Urinary bladder (tissue), 4 donors: ENCODE measurements at places on chromosomes 6 and 20.

DNA sequence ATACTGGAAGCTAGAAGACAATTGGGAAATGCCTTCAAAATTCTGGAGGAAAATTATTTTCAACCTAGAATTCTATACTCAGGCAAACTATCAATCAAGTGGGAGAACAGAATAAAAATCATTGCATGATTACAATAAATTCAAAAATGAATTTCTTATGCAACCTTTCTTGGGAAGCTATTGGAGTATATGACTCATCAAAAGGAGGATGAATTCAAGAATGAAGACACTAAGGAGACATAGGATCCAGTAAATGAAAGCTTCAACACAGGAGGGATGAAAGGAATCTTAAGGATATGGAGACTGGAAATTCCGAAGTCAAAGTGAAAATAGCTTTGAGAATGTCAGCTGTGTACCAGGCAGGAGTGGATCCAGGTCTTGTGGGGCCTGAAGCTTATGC lies 12.6 kb upstream of the UBR2 start:
- DNase-seq = no peak

DNA sequence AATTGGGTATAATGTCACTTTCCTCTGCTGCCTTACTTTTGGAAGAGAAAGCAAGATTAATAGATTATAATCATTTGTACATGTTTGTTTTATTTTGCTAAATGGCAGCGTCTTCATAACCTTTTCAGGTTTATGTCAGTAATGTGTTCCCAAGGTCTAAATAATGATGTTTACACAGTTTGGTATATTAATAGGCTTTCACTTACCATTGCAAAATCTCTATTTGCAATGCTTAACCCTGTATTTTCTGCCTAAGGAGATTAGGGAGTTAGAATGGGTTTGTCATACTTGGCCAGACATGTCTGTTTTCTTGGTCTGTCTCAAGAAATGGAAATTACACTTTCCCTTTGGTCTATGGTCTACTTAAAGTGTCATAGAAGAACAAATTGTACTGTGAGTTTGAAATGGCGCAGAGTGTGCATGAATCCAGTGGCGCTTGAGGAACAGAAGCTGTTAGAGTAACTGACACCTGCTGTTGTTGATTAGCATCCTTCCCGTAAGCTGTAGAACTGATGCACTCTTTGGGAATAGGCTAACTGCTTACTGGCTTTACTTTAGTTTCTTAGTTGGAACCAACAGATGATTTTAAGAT lies 261.1 kb downstream of the SAMD5 start:
- DNase-seq = no peak

DNA sequence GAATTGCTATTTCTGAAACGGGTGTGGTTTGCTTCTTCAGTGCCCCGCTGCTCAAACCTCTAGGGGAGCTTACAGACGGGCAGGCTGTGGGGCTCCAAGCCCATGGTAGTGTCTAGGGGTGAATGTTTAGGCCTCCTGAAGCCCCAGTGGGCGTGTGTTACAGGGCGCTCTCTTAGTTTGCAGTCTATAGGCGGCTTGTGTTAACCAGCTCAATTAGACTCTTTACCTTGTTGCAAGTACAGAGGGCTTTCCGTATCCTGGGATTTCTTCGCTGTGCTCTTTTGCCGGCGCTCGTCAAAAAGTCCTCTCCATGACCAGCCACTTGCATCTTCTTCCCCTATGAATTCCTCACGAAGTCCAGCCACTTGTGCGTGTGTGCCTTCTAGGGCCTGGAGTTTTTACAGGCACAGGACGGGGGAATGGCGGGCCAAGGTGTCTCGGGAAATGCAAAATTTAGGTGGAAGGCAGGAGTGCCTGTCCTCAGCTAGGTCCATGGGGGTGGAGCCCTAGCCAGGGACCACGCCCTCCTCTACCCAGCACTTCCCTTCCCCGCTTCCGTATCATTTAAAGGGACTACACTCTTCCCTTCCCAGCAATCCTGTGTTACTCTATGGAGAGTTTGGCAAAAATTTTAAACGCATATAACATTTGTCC lies 94.5 kb downstream of the HTR1B start:
- DNase-seq = no peak

GRCh38 chr6:154157706-154158105 lies 118.7 kb downstream of the OPRM1 start:
- DNase-seq = no peak

- no peak for DNase-seq
Observed at GRCh38 chr6:124057461-124057860, 253.8 kb downstream of the NKAIN2 start.

- DNase-seq = no peak
Observed at GRCh38 chr20:50389438-50389807, 120.8 kb upstream of the PTPN1 start.

DNA sequence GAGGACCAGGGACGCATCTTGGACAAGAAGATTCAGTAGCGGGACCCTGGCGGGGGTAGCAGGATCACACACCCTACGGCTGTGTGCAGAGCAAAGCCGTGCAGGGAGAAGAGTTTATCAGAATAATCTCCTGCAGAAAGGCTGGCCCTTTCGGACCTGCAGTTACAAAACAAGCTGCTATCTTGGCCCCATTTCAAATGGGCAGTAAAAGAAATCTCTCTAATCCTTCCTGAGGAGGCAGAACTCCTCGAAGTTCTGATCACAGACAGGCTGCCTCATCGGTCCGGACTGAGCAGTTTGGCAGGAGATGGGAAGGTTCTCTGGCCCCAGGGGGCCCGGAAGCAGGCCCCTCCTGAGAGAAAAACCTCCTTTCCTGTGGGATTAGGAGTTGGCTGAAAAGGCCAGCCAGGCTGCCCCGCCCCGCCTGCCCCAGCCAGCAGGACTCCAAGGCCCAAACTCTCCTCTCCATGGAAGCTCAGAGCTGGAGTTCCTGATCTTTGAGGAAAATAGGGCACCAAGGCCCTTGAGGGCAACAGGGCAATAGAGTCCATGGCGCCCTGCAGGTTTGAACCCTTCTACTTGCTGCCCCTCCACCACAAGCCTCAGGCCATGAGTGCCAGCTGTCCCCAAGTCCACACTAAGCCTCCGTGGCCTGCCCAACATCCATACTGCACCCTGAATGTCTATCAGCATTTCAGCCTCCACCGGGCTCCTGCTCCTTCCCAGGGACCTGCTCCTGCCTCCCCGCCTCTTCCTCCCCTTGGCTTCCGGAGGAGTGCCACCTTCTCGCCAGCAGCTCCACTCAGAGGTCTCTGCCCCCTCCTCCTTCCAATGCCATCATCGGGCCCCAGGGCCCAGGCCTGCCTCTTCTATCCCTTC lies 141.3 kb downstream of the PREX1 start:
- no peak for DNase-seq

DNA sequence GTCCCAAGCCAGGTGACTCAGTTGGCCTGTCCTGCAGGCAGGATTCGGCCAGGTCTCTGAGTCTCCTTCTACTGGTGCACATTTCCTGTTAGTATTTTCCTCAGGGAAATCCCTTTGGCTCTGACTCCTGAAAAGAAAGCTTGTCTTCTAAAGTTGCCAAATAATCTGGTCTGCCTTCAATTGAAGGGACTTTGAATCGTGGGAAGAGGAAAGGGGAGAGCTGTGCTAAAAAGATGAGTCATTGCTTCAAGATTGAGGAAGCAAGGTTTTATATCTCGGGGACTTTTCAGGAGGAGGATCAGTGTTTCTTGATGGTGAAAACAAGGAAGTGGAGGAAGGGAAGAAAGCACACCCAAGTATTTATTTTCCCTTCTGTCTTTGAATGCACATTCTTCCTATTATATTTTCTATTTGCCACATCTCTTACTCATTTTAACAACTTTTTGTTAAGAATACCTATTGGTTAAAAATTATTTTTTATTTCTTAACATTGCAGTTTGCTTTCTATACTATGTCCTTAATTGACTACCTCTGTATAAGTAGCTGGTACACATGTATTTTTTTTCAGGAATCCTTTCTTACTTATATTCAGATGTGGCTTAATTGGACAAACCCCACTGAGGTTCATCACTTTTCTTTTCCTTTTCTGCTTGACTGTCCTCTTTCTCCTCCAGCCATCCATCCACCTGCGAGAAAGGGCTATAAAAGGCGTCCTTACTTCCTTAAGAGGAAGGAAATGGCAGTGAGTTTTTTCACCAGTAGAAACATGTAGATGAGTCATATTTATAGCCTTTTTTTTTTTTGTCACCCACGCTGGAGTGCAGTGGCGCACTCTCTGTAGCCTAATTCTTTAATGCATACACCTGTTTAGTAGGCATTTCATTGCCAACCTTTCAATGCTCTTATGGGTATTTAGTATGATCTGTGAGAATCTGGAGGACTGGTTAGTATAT lies 15.0 kb upstream of the IFNGR1 start:
- no peak for DNase-seq

DNA sequence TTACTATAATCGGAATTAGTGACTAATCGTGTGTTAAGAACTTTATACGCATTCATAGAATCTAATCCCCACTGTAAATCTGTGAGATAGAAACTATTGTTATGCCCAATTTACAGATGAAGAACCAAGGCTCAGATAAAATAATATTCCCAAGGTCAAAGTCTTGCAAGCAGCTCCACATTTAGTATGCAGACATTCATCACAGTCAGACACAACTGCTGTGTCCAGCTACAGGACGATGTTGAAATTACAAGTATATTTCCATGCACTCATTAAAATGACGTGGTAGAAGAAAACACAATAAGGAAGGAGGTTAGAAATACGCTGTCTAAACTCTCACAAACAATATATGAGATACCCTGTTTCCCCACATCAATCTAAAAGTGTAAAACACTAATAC lies 82.5 kb downstream of the PREX1 start:
- DNase-seq = no peak

DNA sequence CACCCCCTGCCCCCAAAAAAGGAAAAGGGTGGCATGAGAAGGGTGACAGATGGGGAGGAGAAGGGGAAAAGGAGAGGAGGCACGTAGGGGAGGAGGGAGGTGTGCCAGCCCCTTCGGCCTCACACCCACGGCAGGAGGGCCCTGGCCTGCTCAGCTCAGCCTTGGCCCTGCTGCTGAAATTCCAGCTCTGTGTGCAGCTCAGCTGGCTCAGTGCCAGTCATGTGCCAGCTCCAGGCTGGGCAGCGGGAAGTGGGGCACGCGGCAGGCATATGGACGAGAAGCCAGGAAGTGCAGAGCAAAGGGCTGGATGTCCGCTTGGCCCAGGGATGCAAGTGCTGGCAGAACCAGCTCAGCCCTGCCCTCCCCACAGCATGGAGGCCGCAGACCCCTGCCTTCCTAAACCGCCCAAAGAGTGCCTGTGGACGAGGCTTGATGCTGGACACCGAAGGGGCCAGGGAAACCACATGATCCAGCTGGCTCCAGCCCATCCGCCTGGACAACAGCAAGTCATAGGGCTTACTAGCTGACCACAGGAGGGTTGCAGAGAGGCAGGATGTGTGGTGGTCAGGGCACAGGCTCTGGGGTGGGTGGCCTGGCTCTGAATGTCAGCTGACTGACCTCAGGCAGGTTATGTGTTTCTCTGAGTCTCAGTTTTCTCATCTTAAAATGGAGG lies 60.2 kb downstream of the NOL4L start:
- DNase-seq = no peak

DNA sequence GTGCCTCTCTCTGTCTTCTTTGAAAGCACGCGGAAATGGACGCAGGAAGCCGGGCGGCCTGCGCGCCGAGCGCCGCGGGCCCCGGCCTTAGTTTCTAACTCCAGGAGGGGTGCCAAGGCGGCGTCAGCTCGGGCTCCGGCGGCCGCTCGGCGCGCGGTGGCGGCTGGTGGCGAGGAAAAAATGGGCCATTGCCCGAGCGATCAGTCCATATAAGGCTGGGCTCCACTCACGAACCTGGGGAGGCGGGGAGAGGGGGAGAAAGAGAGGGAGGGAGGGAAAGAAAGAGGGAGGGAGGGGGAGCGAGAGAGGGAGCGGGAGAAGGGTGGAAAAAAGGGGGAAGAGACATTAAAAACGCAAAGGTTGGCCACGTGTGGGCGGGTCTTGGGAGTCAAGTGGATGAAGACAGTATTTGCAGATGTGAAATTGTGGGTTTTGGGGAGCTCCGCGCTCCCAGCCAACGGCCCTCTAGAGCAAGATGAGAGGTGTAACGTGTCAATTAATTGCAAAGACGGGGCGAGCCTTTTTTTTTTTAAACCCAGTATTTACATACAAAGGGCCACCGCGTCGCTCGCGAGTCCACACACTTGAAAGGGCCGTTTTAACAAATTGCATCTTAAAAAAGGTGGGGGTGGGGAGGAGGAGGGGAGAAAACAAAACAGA lies at the start of gene NKX2-2:
NKX2-2 (minus strand) TSS at position 184 of the 660 bp plus-strand sequence. CDS start 395 bp downstream, outside the sequence.
- no peak for DNase-seq

- no peak for DNase-seq
Observed at GRCh38 chr20:35881676-35882075, 72.6 kb downstream of the SCAND1 start.

DNA sequence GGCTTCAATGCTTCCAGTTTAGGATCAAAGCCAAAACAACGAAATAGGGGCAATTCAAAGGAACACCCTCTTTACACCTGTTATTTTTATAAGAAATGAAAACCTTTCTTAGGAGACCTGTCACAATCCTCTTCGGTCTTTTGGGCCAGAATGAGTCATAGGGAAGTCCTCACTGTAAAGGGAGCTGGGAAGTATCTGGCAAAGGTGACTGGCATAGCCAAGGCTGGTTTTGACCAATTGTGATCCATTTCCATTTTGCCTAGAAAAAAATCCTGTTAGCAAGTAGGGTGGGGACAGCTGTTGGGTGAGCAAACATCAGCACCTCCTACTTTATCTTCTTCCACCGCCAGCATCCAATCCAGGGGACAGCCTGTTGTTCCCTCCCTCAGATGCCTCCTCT lies 343.2 kb upstream of the SULF2 start:
- no peak for DNase-seq

DNA sequence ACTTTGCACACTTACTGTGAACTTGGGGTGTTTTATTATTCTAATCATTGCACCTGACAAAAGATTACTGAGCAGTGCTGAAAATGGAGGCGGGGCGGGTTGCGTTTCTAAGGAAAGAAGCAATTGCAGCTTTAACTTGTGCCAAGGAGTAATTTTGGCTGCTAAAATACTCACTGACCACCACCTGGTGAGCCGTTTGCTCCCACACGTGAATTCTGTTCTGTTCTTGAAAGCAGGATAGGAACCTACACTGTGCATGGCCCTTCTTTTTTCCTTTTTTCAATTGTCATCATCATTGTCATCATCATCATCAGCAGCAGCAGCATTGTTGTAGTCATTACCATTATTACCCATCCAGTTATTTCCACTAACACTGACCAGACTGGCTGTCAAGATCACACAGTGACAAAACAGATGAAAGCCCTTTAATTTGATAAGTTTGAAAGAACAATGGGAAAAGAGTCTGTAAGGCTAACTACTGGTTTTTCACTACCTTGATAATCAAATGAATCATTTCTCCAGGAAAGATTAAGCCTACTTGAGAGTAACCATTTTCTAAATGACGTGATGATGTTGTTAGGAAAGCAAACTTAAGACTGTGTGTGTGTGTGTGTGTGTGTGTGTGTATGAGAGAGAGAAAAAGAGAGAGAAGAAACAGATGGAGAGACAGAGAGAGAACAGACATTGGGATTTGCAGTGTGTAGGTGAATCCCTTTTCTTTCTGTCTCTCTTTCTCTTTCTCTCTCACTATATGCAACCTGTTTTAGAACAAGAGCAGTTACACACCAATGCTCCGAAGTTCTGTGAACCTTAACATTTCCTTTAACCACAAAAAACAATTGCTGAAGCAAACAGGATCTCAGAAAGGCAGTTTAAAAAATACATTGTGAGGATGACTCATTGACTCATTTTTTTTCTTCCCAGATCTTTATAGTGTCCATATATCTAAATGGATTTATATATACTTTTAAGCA lies 3.8 kb downstream of the RIPOR2 start:
- no peak for DNase-seq

GRCh38 chr20:62995898-62996595 lies 10.7 kb downstream of the BHLHE23 start:
- no peak for DNase-seq
